ENCODE measurements at places on chromosomes 3 and 15.

DNA sequence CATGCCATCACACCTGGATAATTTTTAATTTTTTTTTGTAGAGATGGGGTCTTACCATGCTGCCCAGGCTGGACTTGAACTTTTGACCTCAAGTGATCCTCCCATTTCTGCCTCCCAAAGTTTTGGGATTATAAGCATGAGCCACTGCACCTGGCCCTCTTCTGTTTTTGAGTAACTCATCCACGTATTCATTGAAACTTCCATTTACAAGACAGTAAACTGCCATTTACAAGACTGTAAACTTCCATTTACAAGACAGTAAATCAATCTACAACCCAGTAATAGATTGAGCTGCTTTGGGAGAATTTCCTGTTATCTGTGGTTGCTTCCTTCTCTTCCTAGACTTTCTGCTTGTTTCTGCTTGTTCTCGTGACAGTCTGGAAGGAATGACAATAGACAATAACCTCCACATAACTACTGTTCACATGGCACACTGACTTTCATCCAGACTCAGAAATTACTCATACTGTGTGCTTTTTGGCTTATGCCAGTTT is 114.7 kb upstream of the CCNL1 start:
- no peak for DNase-seq

GRCh38 chr3:183255348-183255730 is 2.3 kb downstream of the B3GNT5 start:
- DNase-seq = no peak

GRCh38 chr3:82294609-82295008 is 533.2 kb upstream of the GBE1 start:
- DNase-seq = no peak

DNA sequence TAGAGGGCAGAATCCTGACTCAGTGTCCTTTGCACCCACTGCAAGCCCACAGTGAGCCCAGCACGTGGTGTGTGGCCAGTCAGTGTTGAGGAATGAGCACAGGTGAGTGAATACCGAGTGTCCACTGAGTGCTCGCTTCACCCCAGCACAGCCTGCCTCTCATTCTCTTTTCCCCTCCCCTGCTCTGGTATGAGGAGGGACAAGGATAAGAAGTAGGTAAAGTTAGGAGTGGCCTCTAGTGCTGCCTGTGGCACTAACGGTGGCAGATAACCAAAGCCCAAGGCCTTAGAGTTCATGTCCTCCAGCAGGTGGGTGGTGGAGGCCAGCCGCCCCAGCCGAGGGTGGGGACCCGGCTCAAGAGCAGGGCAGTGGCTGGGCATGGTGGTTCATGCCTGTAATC is 38.0 kb downstream of the PRKCD start:
- no peak for DNase-seq

DNA sequence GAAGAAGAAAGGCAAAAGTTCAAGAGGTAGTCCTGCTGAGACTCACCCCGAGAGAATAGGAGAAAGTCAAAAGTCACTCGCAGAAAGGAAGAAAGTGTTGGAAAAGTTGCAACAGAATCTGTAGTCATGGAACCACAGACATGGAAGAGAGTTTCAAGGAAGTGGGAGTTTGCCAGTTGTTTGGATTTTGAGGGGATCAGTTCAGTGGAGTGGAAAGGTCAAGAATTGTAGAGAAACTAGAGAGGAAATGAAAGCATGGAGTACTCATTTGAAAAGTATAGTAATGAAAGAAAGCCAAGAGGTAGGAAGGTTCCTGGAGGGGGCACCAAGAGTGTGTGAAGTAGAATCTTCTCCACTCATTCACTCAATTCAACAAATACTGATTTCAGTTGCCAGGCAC is 34.7 kb downstream of the SPTSSB start:
- no peak for DNase-seq

DNA sequence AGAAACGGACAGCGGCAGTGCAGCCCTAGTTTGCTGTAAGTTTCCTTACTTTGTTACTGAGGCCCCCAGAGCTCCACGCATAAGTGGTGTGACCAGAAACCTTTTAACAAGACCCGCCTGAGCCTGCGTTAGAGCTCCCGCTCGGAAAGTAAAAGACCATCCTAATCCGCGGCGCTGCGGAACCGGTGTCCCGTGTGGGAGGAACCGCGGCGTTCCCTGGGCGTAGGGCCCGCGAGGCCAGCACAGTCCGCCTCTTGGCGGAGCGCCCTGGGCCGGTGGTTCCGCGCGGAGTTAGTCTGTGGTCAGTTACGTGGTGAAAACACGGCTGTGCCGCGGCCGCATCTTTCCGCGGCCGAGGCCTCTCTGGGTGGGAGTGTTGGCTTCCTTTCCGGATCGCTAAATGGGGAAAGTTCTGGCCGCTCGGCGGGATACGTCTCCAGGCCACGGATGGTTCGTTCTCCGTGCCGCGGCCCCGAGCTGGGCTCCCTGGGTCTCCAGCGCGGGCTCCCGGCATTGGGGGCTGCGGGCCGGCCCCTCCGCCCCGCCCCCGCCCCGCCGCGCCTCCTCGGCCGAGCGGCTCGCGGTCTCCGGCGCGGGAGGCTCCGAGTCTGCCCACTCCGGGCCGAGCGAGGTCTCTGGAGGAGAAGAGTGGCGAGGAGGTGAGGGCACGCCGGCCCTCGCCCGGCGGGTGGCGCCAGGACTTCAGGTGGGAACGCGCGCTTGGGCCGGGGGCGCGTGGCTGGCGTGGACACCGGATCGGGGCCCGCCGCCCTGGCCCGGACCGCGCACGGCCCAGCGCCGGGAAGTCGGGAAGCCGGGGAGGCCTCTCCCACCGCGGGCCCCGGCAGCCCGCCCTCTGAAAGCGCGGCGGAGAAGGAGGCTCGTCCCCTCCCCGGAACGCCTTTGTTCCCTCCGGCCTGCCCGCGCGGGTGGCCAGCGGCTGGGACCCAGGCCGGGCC is 754 bp downstream of the B3GNT5 start:
- DNase-seq = peak; percentile 16

DNA sequence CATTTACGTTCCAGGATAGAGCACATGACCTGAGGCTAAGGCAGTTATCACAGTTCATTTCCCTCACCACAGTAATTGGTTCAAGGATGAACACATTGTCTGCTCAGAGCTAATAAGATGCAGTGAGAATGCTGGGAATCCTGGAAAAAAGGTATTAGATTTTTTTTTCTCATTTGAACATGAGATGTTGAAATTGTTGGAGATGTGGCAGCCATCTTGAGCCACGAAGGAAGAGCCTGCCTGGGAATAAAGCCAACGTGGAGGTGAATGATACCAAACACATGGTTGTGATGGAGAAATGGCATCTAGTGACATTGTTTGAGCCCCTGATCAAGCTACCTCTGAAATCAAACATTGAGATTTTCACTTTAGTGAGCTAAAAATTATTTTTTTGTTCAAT is 16.0 kb upstream of the STT3B start:
- DNase-seq = no peak

GRCh38 chr15:39624806-39625205 is 43.9 kb downstream of the THBS1 start:
- DNase-seq = no peak

- DNase-seq = no peak
Measured at GRCh38 chr3:150146991-150147761, 176.5 kb upstream of the PFN2 start.

GRCh38 chr3:193377591-193377990 is 962 bp downstream of the ATP13A5 start:
- DNase-seq = no peak

- no peak for DNase-seq
Measured at GRCh38 chr3:32758375-32758753, 59.4 kb upstream of the TRIM71 start.

DNA sequence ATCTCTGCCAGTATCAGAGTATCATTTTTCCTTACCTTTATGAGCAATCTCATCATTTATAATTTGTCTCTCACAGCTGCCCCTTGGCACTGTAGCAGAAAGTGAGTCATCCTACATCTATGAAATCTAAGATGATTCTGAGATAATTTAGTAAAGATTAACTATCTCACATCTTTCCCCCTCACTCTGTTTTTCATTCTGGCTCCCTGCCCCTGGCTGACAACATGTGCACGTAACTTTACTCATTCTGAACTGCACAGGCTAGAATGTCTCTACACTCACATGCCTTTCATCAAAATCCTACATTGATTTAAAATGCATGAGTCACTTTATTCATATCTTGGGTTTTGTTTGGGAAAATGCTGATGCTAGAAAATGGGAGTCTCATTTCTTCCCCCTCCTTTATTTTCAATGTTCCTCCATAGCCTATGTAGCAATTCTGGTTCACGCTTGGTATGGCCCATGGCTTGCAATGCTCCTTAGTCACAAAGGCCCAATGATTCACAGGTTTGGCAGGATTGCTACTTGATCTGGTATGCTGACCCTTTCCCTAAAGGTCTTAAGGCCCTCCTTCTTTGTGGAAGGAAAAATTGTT is 838.5 kb downstream of the TUSC7 start:
- no peak for DNase-seq

- DNase-seq = no peak
Measured at GRCh38 chr3:193816656-193817311, 223.8 kb downstream of the OPA1 start.

DNA sequence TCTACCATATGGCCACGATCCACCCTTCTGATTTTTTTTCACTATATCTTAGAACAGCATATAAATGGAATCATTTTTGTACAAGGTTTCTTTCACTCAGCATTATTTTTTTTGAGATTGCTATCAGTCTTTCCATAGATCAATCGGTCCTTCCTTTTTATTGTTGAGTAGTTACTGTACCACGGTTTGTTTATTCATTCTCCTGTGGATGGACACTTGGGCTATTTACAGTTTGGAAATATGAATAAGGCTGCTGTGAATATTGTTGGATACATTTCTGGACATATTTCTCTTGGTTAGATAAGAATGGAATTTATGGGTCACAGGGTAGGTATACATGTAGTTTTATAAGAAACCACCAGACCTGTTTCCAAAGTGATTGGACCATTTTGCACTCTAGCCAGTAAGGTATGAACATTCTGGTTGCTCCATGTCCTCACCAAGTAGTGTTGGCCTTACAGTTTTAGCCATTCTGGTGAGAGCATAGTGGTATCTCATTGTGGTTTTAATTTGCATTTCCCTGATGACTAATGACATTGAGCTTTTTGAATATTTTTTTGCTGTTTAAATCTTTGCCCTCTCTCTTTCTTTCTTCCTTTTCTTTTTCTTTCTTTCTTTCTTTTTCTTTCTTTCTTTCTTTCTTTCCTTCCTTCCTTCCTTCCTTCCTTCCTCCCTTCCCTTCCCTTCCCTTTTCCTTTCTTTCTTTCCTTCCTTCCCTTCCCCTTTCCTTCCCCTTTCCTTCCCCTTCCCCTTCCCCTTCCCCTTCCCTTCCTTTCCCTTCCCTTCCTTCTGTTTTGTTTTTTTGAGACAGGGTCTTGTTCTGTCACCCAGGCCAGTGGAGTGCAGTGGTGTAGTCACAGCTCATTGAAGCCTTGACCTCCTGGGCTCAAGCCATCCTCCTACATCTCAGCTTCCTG is 49.2 kb downstream of the LRRK1 start:
- DNase-seq = no peak

- DNase-seq = no peak
Measured at GRCh38 chr3:193262707-193263106, 21.7 kb downstream of the PLAAT1 start.

GRCh38 chr3:139687431-139687830 is 9.7 kb upstream of the NMNAT3 start:
- DNase-seq = no peak

DNA sequence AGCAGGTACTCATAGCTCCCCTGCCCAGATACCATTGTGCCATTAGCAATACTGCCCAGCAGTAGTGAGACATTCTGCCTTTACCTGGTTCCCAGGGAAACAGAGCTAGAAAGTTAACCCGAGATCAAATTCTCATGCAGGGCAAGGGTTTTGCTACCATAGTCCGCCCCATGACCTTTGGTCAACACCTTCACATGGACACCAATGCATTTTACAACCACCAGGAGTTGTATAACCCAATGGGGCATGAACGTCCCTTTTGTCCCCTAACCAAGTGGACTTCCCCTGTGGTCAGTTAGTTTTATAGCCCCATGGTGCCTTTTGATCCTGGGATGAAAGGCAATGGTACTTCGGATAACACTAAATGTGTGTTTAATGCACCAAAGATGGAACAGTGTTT is 151.7 kb upstream of the IQSEC1 start:
- DNase-seq = no peak

DNA sequence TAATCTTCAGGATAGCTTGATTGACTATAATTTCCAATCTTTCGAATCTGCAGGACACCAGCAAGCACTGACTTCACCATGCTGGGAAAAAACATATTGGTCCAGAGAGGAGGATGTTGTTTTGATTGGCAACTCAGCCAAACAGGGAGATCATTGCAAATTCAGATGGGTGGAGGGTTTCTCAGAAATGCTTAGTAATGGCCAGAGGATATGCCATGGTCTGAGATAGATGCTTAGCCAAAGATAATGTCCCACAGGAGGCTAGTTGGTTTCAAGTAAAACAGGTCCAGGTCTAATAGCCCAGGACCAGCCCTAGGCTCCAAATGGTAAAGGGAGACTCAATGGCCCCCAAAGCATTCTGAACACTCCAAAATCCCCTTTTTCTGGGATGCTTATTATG is 46.7 kb upstream of the CCDC80 start:
- DNase-seq = no peak

DNA sequence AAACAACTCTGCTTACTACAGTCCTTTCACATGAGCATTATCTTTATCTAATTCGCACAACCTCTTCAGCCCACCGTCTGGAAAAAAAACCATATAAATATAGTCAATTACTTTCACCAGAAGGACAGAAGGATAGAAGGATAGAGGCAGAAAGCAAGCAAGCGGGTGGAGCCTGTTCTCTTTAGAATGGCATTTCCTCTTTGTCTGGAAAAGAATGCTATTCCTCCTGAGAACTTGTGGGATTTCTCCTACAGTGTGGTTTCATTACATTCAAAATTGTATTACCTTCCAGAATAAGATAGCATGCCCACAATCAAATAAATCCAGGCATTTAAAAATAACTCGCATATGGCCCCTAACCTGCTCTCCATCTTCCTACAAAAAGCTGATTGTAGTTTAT is 23.1 kb downstream of the SLC30A4 start:
- DNase-seq = no peak

- no peak for DNase-seq
Measured at GRCh38 chr15:96334705-96335410, 4.4 kb downstream of the NR2F2 start.

Measured in stimulated activated CD4-positive, alpha-beta T cell treated with anti-CD3 and anti-CD28 coated beads, TNF-alpha, amount 100 ng/mL, for 1 hour (primary cell).